Naive thymus-derived CD8-positive, alpha-beta T cell (primary cell): ENCODE measurements at places on chromosomes 3 and 15.
A peak's percentile ranks its signal among the peaks of the same experiment; 100 is the strongest.

GRCh38 chr15:60773255-60773654 lies 294.3 kb upstream of the ICE2 start:
- DNase-seq = no peak

DNA sequence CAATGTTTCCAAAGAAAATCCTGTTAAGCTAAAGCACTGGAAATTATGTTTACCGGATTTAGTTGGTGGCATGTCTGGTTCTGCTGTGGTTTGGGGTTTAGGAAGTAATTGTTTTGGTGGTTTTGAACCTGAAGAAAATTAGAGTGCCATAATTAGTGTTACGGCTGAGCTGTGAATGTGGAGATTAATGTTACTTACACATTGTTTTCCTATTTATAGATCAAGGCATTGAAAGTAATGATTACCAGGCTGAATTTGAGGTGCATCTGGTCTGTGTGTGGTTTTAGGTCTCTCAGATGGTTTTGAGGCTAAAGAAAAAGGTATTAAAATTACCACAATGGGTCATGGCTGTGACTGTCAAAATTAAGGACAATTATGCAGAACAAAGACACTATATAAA lies 128.9 kb downstream of the TFG start:
- no peak for DNase-seq

DNA sequence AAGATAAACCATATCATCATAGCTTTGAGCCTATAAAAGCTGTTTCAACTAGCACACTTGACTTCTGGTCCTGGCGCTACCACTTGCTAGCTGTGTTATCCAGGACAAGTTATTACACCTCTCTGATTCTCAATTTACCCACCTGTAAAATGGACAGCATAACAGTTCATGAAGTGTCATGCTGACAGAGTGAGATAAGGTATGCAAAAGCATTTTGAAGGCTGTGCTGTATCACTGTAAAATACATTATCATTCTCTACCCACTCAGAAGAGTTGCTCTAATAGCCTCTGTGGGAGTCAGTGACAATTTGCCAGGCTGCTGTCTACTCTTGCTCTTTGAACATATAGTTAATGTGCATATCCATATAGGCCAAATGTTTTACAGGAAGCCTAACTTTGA lies 93.0 kb downstream of the SSR3 start:
- DNase-seq = no peak

GRCh38 chr3:187521546-187521945 lies 148.6 kb downstream of the SST start:
- DNase-seq = no peak

- DNase-seq = no peak
Measured at GRCh38 chr3:187799942-187800641, 54.8 kb upstream of the BCL6 start.

DNA sequence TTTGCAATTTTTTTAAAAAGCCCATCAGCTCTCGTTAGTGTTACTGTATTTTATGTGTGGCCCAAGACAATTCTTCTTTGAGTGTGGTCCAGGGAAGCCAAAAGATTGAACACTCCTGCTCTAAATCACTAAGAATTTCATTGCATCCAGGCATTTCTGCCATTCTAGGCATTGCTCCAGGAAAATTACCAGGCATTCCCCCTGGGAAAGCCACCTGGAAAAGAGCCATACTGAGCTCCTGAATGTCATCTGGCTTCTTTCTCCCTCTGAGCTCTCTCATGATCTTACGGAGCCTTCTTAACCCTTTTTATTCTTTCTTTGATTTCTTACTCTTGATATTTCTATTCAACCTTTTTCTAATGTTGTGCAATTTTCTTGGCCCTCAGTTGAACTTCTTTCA lies 202.2 kb downstream of the DOCK3 start:
- no peak for DNase-seq

DNA sequence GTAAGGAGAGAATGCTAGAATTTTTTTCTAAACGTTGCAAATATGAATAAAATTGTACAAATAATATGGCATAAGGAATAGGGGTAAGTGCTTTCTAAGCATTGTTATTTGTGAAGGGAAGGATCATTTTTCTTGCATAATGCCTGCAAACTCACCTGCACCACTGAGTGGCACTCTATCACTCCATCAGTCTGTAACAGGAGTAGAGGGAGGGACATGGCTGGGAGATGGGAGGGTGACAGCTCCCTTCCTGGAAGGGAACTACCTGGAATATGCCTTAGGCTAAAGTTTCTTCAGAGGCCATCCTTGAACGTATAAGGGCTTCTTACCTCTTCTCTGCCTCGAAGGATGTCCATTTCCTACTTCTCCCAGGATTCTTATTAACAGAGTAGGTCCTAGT lies 3.0 kb downstream of the NAALADL2 start:
- no peak for DNase-seq

DNA sequence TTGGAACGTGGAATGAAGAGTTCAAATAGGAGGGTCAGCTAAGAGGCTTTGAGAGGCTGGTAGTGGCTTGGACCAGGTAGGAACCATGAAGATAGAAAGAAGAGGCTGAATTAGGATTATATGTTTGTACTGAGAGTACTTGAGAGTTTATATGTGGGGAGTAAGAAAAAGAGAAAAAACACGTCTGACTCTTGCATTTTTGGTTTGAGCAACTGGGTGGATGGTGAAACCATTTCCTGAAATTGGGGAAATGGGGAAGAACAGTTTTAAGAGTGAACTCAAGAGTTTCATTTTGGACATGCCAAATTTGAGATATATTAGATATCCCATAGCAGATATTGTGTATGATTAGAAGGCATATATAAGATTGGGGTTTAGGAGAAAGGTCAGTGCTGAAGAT lies 92.9 kb upstream of the TNIK start:
- no peak for DNase-seq

- peak; percentile 13 for DNase-seq
Measured at GRCh38 chr15:51754267-51754666, 2.9 kb downstream of the TMOD2 start.

DNA sequence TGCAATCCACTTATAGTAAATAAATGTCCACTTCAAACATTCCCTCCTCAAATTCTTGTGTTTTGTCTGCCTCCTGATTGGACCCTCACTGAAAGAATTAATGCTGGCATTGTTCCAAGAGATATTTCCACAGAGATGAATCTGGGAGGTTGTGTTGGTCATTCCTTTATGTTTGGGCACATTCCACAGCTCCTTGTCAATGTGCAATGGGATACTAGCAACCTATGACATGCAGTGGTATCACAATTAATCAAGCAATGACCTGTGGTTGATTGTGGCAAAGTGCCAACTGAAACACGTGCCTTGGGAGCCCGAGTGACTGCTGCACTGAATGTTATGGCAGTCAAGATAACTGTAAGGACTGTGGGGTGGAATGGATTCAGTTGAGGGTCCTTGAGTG lies 55.0 kb upstream of the SNRPN start:
- no peak for DNase-seq

- no peak for DNase-seq
Measured at GRCh38 chr3:2166552-2166951, 67.9 kb downstream of the CNTN4 start.
